ENCODE measurements at places on chromosomes 3 and 15.

- peak; percentile 80 for DNase-seq
Measured at GRCh38 chr3:158801696-158802408, at the start of gene MFSD1. MFSD1 (plus strand) TSS chr3:158802054; CDS start chr3:158802153, 99 bp downstream.

DNA sequence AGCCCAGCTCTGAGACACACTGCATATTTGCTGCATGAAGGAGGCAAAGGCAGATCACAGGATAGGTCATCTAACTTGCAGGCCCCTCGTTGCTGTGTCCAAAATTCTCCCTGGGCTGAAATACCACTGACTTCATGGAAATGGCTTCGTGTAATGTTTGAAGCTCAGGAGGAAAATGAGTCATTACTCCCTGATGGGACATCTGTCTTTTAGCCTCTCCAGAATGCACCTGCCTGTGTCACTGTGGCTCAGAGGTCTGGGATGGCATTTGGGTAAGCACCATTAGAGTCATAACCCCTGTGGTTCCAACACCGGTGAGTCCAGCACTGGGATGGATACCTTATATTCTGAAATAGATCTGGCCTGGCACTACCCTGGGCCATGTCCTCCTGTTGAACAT is 51.5 kb downstream of the IL12A start:
- no peak for DNase-seq

GRCh38 chr3:9934993-9935392 is 1.4 kb downstream of the CRELD1 start:
- DNase-seq, result no peak

GRCh38 chr3:170907637-170908234 is 701 bp downstream of the EIF5A2 start:
- peak; percentile 27 for DNase-seq

DNA sequence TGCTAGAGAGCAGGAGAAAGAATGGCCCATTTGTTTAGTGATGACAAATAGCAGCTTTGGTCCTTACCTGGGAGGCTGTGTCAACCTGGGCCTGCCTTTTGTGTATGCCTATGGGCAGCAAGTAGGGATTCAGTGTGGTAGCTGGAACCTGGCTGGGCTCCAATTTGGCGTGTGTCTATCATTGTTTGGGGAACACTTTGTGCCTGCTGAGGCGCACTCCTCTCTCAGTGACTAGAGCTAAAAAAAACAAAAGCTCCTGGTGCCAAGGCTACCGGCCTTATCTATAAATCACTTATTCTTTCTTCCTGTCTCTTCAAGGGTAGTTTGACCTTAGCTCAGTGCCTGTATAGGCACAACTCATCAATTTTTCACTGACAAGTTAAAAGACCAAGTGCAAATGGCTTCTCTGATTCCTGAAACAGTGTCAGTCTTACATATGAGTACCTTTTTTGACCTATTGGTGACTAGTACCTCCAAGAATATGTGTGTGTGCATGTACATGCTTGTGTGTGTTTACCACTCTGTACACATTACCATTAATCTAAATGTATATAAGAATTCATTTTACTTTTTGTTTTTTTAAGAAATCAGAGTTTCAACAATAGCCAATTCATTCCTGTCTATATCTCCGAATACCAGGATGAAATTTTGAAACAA is 54.6 kb downstream of the GMNC start:
- no peak for DNase-seq

- no peak for DNase-seq
Measured at GRCh38 chr15:70823196-70823595, 30.8 kb downstream of the LARP6 start.

- no peak for DNase-seq
Measured at GRCh38 chr15:71098920-71099319, 16.4 kb upstream of the THSD4 start.

GRCh38 chr15:64483749-64484148 is 23.4 kb downstream of the ZNF609 start:
- no peak for DNase-seq

- DNase-seq, result no peak
Measured at GRCh38 chr3:13335059-13335458, 85.1 kb downstream of the NUP210 start.

- peak; percentile 91 for DNase-seq
Measured at GRCh38 chr3:127019449-127019848, 36.5 kb downstream of the PLXNA1 start.

DNA sequence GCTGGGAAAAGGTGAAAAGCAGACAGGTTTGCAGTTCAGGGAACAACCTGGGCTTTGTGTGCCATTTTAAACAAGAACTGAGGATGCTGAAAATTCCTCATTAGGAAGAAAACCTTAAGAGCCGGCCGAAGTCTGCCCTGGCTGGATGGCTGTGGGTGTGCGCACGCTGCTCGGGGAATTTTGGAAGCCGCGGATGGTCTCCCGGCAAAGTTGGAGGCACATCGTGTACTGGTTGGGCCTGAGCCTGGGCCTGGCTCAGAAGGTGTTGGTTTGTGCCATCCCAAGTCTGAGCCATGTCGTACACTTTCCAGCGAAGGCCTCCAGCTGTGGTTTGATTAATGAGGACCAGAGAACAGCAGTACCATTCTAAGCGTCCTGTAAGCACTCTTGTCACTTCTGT is 188.2 kb downstream of the ATP10A start:
- no peak for DNase-seq

GRCh38 chr3:107209302-107209990 is 167.8 kb upstream of the CCDC54 start:
- no peak for DNase-seq

DNA sequence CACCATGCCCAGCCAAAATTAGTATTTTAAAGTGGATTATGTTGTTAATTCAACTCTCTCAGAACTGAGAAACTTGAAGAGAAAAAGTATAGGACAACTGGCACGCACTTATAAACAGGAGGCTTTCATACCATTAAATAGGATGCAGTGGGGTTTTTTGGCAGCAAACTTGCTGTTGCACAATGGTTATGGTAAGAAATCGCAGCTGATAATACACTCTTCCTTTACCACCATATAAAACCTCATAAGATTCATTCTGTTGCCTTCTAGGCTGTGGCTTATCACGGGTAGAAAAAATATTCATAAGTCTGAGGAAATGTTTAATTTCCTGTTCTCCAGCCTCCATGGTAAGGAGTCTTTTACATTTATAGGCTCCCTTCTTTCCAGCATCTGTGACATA is 95.3 kb downstream of the TMCO5A start:
- DNase-seq, result no peak

- no peak for DNase-seq
Measured at GRCh38 chr3:64179860-64180259, 45.4 kb downstream of the PRICKLE2 start.

- peak; percentile 86 for DNase-seq
Measured at GRCh38 chr3:42701371-42702065, 1.1 kb downstream of the HHATL start.

DNA sequence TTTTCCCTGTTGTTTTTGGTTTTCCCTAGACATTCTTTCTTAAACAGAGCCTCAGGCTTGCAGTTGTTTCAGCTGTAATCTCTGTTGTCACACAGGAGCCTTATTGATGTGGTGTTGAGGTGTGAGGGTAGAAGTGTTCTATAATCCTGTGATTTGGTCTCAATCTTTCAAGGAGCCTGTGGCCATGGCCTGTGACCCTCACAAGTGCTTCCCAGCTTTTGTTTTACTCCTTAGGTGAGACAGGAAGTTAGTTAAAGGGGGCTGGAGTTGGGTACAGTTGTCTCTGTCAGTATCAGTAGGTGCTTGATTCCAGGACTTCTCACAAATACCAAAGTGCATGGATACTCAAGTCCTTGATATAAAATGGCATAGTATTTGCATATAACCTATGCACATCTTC is 77.2 kb downstream of the PDCD6IP start:
- no peak for DNase-seq

DNA sequence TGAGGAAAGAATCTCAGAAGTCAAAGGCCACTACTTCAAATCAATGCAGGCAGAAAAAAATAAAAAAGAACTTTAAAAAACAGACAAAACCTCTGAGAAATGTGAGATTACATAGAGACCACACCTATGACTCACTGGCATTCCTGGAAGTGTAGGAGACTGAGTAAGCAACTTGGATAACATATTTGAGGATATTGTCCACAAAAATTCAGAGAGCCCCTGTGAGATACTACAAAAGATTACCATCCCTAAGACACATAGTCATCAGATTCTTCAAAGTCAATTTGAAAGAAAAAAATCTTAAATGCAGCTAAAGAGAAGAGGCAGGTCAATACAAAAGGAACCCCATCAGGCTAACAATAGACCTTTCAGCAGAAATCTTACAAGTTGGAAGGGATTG is 887.3 kb downstream of the NTRK3 start:
- DNase-seq, result no peak

DNA sequence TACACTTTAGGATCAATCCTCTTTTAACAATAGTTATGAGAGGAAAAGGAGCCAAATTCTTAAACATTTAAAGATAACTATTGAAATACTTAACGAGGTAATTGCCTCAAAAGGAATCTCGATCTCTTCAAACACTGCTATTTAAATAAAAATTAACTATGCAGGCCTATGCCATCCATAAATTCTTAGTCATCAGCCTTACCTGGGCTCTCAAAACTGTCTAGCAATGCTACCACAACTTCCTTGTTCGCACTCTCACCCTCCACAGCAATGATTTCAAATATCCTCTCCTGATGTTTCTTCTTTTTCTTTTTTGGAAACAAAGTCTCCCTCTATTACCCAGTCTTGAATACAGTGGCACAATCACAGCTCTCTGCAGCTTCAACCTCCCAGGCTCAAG is 12.3 kb downstream of the ETFA start:
- no peak for DNase-seq

- DNase-seq, result no peak
Measured at GRCh38 chr3:11014752-11015151, 22.2 kb downstream of the SLC6A1 start.

- DNase-seq, result no peak
Measured at GRCh38 chr15:48103647-48104046, 17.1 kb upstream of the SLC24A5 start.

DNA sequence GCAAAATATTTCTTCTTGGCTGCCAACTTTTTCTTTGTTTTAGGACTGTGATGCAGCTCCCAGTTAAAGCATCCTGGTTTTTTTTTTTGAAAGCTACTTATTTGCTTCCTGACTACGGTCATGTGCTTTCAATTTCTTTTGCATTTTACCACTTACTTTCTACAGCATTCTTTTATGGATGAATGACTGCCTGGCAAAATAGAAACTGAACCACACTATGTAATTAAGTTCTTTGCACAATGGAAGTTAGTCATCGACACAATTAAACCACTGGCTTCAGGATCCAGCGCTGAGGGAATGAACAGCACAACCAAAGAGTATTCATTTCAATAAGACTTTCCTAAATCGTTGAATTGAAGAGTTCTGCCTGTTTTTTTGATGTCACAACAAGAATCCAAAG is 82.2 kb upstream of the EPHA3 start:
- no peak for DNase-seq

- no peak for DNase-seq
Measured at GRCh38 chr3:66270701-66271100, 49.9 kb downstream of the SLC25A26 start.

GRCh38 chr3:134312873-134313846 is 61.1 kb downstream of the AMOTL2 start:
- DNase-seq, result peak; percentile 77

DNA sequence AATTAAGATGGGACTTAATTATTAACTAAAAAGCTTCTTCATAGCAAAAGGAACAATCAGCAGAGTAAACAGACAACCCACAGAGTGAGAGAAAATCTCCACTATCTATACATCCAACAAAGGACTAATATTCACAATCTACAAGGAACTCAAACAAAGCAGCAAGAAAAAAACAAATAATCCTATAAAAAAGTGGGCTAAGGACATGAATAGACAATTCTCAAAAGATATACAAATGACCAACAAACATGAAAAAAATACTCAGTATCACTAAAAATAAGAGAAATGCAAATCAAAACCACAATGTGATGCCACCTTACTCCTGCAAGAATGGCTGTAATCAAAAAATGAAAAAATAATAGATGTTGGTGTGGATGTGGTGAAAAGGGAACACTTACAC is 103.3 kb downstream of the TBL1XR1 start:
- no peak for DNase-seq

DNA sequence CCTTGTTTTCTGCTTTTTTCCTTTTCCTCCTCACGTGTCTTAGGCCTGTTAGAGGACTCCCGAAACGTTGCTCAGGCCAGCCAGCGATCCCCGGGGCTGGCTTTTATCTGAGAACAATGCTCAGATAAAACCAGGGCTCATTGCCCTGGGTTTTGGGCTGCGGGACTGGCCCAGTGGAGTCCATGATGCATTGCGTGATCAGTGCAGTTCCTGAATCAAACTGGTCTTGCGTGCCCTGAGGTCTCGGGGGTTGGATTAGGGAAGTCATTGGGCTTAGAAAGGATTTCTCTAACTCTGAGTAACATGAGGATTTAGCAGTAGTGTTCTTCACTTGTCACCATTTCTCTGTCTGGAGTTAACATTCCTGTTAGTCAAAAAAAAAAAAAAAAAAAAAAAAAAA is 66.3 kb downstream of the CCR1 start:
- no peak for DNase-seq

GRCh38 chr3:45779746-45780735 is 16.3 kb downstream of the SLC6A20 start:
- DNase-seq, result no peak

DNA sequence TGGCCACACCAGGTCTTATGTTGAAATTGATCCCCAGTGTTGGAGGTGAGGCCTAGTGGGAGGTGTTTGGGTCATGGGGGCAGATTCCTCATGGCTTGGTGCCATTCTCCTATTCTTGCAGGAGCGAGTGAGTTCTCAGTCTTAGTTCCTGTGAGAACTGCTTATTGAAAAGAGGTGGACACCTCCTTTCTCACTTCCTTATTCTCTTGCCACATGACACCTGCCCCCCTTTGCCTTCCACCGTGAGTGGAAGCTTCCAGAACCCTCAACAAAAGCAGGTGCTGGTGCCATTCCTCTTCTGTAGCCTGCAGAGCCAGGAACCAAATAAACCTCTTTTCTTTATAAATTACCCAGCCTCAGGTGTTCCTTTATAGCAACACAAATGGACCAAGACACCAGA is 318.1 kb upstream of the MCTP2 start:
- no peak for DNase-seq

DNA sequence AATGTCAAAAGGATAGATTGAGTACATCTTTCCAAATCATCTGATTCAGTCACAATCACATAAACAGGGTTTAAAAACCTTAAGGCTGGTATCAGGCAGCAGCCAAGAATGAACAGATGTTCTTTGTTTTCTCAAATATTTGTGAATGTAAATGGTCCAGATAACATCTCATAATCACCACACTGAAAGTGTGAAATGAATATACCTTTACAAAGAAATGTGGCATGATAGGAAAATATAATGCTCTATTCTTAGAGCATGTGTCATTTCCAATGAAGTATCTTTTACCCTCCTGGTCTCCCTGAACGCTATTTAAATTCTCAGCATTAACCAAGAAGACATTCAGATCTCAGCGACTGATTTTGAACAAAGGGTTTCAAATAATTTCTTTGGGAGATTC is 8.8 kb upstream of the ACTC1 start:
- no peak for DNase-seq

GRCh38 chr3:62950210-62950609 is 75.0 kb upstream of the CADPS start:
- no peak for DNase-seq

- DNase-seq, result no peak
Measured at GRCh38 chr3:94176988-94177745, 114.3 kb downstream of the NSUN3 start.
